ENCODE measurements at places on chromosomes 11 and 22.

DNA sequence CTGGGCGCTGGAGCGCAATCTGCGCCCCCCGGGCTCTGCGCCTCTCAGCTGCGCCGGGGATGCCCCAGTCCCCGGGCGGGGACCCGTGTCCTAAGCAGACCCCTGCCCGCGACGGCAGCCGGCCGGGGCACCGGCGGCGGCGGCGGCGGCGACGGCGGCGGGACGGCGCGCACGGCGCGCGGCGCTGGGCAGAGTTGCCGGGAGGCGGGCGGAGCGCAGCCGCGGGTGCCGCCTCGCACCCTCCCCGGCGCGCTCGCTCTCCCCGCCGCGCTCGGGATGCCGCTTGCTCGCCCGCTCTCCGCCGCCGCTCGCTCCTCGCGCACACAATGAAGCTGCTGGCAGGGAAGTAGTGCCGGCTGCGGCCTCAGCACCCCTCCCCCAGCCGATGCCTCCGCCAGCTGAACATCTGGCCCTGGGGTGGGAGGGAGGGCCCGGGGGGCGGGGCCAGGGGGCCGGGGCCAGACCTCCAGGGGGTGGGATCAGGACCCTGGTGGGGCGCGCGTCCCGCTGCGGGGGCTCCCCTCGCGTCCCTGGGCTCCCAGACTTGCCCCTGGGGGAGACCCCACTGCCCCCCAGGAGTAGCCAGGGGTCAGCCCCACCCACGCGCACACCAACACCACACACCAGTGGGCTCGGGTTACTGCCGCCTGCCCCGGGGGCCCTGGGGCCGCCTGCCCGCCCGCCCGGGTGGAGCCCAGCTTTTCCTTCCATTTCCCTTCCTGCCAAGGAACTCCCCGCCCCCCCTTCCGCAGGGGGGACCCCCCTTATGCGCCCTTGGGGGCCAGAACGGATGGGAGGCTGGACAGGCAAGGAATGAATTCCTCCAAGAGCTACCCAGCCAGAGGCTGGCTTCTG is at the start of gene RCOR2:
Gene RCOR2 (minus strand): TSS at position 328 of the 855 bp plus-strand sequence. CDS start 708 bp downstream, outside the sequence.
- no peak for DNase-seq

DNA sequence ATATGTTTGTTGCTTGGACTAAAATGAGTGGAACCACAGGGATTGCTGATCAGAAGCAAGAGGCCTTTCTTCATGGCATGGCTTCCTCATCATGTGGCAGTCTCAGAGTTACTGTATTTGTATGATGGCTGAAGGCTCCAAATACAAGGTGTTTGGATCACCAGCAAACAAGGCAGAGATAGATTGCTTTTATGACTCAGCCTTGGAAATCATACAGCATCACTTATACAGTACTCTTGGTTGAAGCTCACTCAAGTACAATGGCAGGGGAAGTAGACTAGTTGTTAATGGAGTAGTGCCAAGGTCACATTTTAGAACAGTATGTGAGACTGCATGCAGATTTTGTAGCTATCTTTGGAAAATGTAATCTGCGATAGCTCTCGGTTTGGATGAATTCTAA is 16.6 kb downstream of the CAPRIN1 start:
- no peak for DNase-seq

DNA sequence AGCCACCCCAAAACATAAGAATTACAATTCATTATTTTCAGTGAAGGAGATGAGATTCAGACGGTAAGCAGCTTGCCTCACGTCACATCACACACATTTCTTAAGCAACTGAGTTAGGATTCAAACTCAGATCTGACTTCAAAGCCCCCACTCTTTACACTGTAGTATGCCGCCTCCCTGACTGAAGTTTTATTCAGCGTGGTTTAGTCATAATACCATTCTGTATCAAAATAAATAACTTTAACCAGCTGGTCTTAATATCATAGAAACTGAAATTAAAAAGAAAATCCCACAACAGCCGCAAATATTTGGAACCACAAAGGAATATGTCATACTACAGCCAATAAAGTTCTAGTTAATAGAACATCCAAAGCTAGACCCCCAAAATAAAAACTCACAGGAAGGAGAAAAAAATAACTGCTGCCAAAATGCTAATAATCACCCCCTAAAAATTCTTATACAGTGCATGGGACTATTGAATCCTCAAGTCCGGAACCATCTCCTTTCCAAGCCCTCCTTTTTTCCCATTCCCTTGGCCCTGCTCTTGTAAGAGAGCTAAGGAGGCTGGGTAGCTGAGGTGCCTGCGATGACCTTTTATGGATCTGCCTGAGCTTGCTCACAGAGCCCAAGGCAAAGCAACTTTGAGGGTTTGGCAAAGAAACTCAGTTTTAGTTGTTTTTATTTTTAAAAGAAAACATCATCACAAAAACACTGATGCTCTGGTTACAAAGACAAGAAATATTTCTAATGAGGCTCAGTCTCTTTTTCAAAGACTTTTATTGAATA is 334.5 kb downstream of the TTC28 start:
- no peak for DNase-seq

- no peak for DNase-seq
Observed at GRCh38 chr22:49807780-49808708, 19.6 kb downstream of the BRD1 start.

DNA sequence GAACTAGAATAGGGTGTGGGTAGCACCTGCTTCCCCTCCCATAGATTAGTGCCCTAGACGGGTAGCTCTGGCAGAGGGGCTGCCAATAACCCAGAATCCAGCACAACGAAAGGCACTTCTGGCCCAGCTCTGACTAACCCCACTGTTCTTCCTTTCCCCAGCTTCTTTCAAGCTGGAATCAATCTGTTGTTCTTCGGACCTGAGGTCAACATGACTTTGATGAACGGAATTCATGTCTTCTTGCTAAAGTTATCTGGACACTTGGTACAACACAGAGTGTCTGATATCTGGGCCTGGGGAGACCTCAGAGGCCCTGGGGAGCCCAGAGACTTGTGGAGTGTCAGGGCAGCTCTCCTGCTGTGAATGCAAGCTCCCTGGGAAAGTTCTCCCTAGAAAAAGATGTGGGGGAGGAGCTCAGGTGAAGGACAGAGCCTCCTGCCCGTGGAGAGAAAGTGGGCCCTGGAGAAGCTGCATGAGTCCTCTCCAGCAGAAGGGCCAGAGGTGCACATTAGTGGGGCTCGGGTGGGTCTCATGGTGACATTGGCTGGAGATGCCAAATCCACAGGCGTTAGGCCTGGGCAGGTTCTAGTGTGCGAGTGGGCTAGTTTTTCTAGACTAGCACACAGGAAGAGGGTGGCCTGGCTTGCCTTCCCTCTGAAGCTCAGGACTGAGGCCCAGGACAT is 6.3 kb downstream of the KCNJ11 start:
- no peak for DNase-seq

- no peak for DNase-seq
Observed at GRCh38 chr11:34926101-34926830, 9.8 kb downstream of the PDHX start.

DNA sequence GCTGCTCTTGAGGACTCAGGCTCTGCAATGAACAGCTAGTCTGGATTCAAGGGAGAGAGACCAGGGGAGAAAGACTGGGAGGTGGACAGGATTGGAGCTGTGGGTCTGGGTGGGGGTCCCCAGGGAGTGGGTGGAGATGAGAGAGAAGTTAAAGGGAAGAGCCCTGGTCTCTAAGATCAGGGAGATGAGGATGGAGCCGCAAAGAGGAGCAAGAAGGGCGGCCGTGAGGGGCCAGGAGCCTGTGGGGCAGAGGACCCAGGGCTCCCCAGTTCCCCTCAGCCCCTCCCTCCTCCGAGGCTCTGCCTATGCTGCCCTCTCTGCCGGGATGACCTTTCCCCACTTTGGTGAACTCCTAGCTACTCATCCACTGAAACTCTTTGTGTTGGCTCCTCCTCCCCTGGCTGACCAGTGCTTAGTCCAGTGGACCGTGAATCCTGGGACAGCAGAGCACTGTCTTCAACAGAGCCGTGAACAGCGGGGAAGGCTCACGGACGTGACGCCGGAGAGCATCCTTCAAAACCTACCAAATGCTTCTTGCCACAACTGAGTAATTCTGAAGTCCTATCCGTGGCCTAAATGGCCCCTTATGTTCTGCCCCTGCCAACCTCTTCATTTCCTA is 16.4 kb upstream of the RFPL3 start:
- no peak for DNase-seq

DNA sequence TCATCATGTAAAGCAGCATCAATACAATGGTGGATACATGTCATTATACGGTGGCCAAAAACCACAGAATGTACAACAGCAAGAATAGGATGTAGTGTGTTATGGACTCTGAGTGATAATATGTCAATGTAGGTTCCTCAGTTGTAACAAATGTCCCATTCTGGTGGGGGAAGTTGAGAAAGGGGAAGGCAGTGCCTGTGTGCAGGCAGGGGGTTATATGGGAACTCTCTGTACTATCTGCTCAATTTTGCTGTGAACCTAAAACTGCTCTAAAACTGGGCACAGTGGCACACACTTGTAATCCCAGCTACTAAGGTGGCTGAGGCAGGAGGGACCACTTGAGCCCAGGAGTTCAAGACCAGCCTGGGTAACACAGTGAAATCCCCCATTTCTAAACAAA is 5.9 kb downstream of the CHKA start:
- DNase-seq, result no peak

GRCh38 chr11:67027943-67028542 is 5.1 kb downstream of the SYT12 start:
- DNase-seq, result no peak

- no peak for DNase-seq
Observed at GRCh38 chr11:93984196-93984567, 37.0 kb upstream of the HEPHL1 start.

- DNase-seq, result no peak
Observed at GRCh38 chr11:72226701-72227100, 2.1 kb downstream of the INPPL1 start.

DNA sequence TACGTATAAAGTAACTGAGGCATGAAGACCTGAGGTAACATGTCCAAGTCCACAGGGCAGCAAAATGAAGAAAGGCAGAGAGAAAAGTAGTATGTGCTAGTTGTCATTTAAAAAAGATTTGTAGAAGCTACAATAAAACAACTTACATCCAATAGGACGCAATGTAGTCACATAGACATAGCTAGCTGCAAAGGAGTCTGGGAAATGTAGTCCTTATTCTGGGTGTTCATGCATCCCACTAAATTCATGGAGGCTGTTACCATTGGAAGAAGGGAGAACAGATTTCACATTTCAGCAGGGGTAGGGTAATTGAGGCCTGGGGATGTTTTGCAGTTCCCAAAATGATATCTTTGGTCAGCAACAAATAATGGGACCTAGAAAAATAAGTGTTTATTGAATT is 571.4 kb downstream of the MIAT start:
- DNase-seq, result no peak

- no peak for DNase-seq
Observed at GRCh38 chr11:18727479-18728236, 1.7 kb upstream of the IGSF22 start.

- DNase-seq, result no peak
Observed at GRCh38 chr22:32410459-32410858, 1.6 kb downstream of the RTCB start.

- DNase-seq, result no peak
Observed at GRCh38 chr11:2653198-2653551, 46.6 kb downstream of the KCNQ1OT1 start.

- peak; percentile 76 for DNase-seq
Observed at GRCh38 chr11:116033931-116034553, 529.8 kb upstream of the CADM1 start.

- no peak for DNase-seq
Observed at GRCh38 chr22:46587492-46588278, 32.5 kb upstream of the GRAMD4 start.

DNA sequence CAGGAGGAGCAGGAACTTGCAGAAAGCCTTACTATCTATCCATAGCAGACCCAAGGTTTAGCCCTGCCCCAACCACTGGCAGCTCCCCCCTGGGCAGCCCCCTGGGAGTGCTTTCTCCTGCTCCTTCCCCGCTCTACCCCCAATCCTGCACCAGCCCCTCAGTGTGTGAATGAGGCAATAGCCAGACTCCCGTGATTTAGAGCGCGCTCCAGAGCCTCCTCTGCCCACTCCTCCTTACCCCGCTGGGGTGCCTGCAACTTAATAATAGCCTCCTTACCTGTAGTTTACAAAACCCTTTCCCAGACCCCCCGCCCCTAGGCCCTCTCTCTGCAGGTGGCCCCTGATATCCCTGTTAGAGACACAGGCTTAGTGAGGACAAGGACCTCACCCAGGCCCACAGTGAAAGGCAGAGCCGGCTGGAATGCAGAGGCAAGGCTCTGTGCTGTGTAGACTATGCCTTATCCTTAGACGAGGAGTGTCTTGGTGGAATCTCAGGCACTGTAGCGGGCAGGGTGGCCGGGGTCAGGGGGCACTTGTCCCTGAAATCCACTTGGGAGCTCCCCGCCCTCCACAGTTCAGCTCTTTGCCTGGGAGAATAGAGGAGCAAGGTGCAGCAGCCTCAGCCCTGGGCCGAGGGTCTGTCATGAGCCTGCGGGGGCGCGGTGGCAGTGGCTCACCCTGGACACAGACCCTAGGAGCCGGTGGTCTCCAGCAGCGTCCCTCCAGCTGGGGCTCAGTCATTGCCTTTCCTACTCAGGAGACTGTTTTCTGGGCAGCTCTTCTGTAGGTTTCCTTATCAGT is 4.3 kb upstream of the CARNS1 start:
- DNase-seq, result no peak

GRCh38 chr11:70326365-70326811 is 55.9 kb downstream of the PPFIA1 start:
- DNase-seq, result no peak

- DNase-seq, result no peak
Observed at GRCh38 chr11:117080370-117080769, 17.9 kb downstream of the SIK3 start.

GRCh38 chr11:105858841-105859240 is 163.2 kb downstream of the MSANTD4 start:
- no peak for DNase-seq

DNA sequence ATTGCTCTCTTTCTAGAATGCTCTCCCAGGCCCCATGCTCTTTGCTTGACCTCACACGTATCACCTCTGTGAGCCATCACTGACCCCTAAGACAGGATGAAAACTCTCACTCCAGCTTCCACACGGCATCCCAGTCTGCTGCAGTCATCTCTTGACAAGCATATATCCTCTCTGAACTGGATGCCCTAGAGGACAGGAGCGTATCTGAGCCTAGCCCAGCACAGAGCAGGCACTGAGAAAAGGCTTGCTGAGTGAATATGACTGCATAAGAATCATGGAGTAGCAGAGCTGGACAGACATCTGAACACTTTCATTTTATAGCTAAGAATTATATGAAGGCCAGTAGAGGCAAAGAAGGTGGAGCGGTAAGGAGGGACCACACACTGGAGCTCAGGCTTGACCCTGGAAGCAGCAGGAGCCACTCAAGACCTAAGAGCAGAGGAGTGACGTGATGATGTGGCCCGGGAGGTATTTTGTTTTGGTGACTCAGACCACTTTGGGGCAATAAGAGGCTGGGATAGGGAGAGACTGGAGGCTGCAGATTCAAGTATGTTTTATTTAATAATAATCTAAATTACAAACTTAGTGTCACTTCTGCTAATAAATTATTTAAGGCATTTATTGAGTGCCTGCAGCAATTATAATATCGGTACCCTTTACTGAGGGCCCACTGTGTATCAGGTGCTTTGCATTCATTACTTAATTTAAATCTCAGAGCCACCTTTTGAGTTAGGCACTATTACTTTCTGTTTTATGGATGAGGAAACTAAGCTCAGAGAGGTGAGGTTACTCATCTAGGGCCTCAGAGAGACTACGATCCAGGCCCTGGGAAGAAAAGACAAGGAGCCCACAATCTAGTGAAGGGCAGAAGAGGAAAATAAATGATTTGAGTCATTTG is 42.6 kb downstream of the MAP6 start:
- no peak for DNase-seq
